Cardiac fibroblast (primary cell): ENCODE measurements at places on chromosomes 6 and 20.

GRCh38 chr20:647479-648019 lies 5.5 kb downstream of the SRXN1 start:
- DNase-seq: no peak

DNA sequence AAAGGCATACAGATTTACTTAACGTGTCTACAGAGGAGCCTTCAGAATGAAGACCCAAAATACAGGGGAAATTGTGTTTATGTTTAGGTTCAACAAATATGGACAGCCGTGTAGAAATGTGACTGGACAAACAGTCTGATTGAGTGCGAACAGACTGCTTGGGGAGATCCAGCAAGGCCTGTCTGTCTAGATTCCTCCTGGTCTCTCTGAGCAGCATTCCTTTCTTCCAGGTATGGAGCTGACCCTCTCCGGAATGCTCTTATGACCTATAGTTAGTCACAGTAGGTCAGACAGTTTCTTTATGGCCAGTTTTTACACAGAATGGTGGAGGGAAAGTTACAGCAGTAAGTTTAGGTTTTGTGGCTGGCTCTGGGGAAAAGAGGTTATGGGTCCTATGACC lies 9.0 kb downstream of the RIN2 start:
- no peak for DNase-seq

- peak; percentile 52 for DNase-seq
Measured at GRCh38 chr6:68313911-68314310, 321.2 kb upstream of the ADGRB3 start.

- no peak for DNase-seq
Measured at GRCh38 chr20:23477223-23477622, 13.7 kb upstream of the CST8 start.

DNA sequence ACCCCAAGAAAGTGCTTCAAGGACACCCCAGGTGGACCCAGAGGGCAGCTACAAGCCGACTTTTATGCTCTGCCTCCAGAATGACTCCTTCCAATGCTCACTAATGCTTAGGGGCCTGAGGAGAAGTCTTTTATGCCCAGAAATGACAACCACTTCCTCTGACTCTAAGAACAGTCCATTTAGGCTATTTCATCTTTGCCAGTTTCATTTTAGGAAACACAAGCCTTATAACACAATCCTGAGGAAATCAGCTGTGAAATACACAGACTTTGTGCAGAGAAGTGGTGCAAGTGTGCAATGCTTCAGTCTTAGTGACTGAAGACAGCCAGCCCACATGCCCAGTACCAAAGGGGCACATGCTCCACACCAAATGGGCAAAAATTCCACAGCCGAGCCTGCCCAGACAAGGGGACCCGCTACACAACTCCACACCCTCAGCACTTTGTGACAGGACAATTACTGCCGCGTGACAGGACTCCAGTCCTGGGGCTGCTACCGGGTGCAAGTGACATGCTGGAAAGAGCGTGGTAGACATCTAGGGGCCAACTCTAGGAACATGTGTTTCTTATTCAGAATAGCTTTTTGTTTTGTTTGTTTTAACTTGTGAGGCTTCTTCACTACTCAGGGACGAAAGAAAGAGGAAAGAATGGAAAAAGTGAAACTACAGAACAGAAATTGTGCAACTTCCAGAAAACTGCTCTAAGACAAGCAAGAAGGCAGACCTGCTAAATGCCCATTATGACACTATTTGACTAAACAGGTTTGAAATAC lies 28.2 kb upstream of the PLAGL1 start:
- peak; percentile 52 for DNase-seq

DNA sequence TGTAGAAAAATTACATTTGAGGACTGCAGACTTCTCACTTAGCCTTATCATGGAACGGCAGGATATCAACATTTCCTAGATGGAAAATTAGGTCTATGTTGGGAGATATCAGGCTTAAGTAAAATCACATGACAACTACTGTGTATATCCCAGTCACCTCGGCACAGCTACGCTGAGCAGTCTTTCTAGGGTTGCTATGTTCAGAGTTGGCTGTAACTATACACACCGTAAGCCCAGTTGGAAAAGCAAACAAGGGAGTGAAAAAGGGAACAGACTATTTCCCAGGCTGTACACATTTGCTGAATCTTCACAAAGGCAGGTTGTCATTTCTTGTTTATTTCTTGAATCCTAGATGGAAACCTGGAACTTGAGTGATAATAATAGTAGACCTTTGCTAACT lies 80.7 kb upstream of the PTPRK start:
- peak; percentile 49 for DNase-seq

GRCh38 chr6:119215309-119215708 lies 134.3 kb downstream of the MAN1A1 start:
- no peak for DNase-seq

GRCh38 chr6:6790393-6790792 lies 201.9 kb downstream of the LY86 start:
- DNase-seq: no peak

GRCh38 chr6:14353281-14353680 lies 235.7 kb downstream of the CD83 start:
- no peak for DNase-seq

DNA sequence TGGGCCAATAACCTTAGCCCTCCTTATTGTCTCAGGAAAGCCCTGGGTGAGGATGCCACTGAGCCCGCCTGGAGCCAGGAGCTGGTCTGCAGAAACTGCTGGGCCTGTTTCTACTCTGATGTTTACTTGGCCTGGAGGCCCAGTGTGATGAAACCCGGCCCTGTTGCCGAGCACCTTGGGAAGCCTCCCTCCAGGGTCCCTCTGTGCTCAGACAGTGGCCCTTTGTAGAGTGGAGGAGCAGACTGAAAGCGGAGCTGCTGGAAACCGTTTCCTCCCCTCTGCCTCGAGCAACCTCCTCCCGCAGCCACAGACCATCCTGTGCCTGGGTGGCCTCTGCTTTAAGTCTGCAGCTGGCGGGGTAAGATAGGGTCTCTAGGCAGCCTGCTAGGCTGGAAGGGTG lies 84.1 kb upstream of the EPB41L1 start:
- DNase-seq: no peak

GRCh38 chr6:134161041-134161440 lies 108.6 kb upstream of the SLC2A12 start:
- DNase-seq: peak; percentile 18

DNA sequence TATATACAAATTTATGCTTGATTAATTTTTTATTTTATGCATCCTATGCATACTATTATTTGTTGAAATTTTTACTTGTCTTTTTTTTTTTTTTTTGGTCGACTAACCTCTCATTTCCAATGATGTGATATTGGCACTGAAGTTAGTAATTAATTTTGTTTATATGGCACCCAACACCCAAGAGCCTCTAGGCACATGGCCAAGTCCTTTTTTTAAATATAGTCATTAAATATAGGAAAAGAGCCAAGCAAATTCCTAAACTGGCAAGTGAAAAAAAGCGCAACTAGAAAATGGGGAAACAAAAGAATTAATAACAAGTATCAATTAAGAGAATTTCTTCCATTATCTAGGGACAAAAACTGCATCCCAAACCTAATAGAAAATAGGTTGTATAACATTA lies 85.5 kb upstream of the HS3ST5 start:
- DNase-seq: no peak

DNA sequence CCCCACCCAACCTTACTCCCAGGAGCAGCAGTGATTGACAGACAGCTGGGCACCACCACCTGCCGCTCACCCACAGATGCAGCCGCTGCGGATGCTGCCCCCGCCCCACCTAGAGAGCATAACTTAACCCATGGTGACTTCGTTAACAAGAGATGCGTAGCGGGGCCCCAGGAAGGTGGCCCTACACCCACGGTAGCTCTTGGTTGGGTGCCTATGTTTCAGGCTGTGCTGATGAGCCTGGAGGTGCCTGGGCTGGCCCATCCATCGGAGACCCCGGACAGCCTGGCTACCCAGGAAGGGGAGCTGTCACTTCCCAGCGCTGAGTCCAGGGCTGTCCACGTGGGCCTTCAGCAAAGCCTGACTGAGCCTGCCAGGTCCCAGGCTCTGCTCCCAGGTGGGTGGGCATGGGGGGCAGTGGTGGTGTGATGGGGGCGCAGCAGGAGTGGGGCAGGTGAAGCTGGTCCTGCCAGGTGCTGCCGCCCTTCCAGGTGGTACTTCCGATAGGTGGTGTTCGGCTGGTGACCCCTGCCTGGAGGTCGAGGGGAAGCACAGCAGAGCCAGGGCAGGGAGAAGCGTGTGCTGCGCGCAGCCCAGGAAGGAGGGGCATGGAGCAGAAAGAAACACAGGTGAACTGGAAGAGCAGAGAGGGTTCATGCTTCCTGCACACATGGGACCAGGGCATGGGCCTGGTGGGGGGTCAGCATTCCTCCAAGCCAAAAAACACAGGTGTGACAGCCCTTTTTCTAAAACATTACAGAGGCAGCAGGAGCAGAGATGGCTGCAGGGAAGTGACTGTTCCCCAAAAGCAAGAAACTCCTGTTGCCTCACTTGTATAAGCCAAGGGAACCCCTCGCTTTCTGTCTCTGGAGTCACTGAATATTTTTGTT lies 56.9 kb downstream of the SYNJ2 start:
- no peak for DNase-seq

DNA sequence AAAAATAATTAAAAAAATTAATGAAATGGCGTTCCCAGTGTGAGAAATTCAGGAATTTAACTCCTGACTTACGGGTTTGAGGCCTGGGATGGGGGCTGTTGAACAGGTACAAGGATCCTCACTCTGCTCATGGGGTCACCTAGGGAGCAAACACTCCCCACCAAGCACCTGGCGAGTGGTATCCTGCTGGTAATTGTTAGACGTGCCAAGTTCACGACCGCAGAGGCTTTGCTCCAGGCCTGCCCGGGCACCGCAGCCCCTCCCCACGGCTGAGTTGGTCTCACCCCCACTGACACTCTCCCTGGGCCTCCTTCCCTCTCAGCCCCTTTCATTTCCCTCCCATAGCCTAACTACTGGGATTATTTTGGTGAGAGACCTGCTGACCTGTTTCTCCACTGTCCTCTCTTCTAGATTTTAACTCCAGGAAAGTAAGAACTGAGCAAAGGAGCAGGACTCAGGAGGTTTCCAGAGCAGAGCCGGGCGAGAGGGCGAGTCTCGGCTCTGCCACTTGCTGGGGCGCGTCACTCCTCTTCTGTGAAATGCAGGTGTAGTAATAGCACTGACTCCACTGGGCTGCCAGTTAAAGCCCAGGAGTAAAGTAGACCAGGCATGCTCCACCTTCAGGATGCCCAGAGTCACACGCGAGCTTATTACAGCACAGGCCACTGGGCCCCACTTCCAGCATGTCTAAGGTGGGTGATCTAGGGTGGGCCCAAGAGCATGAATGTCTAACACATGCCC lies 22.8 kb downstream of the BMP7 start:
- DNase-seq: no peak
